Caco-2 (cell line): ENCODE measurements at places on chromosomes 6 and 20.

DNA sequence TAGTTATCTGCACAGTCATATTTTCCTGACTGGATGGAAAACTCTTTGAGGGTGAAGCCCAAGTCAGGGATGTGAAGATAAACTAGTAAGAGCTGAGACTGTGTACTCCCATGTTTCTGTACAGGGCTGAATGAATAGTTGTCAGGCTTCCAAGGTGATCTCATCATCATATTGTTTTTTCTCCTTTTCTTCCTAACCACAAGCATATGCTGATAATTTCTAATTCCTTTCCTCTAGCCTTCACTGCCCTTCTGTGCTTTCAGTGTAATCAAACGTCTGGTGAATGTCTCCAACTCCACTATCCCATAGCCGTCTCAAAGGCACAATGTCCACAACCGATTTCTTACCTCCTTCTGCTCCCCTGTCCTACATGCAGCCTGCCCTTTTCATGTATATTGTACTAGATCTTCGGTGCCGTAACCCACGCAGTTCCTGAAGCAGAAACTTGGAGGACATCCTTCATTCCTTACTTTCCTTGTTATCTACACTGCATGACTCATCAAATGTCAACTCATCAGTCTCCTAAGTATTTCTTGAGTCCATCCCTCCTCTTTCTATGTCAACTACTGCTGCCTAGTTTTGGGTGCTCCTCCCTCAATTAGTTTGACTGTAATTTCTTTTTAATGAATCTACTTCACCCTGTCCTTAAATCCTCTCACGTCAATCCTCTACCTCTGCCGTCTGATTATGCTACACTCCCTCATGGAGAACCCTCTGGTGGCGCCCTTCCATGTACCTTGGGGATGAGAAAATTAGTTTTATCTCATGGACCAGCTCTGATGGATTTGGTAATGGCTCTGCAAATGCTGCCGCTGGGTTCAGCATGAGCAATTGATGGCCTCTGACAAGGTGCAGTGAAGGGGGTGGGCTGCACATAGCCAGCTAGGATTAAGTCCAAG, 21.9 kb downstream of the NCOA7 start:
- no peak for DNase-seq

GRCh38 chr20:16929756-16930155, 181.6 kb downstream of the OTOR start:
- no peak for DNase-seq

- no peak for DNase-seq
Observed at GRCh38 chr6:132466952-132467351, 46.0 kb downstream of the STX7 start.

DNA sequence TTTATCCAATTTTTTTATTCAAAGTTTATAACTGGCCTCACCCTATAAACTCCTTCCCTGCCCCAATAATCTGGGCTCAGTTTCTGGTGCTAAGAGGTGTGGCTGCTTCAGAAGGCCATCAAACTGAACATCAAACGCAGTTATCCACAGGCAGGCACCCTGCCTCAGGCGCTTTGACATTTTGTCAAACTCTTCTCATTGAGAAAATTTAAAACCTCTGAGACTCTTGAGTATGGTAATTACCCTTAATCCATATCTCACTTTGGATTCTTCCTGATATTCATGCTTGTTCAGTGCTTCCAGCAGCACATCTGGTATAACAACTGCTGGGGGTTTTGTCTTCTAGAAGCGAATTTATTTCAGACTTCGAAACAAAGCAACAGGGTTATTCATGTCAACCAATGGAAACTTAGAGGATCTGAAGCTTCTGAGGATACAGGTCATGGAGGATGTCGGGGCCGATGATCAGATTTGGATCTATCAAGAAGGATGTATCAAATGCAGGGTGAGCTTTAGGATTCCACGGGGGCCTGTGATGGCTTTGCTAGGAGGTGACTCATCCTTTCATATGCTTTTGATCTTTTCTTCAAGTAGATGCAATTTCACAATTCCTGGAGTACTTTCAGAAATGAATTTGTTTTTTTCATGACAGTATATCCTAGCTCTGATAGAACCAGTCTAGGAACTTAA, 68.2 kb downstream of the RTN4IP1 start:
- DNase-seq = no peak

- no peak for DNase-seq
Observed at GRCh38 chr6:95208621-95209020, 368.7 kb upstream of the MANEA start.

DNA sequence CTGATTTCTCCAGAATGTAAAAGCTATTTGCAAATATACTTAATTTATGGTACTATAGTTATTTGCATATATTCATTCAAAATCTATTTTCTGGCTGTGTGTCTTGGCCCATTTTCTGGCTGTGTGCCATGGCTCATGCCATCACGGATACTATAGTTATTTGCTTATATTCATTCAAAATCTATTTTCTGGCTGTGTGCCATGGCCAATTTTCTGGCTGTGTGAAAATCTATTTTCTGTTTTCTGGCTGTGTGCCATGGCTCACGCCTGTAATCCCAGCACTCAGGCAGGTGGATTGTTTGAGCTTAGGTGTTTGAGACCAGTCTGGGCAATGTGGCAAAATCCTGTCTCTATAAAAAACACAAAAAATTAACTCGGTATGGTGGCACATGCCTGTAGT, 28.9 kb upstream of the RIPK1 start:
- DNase-seq = no peak
